ENCODE measurements at places on chromosomes 3 and 15.

DNA sequence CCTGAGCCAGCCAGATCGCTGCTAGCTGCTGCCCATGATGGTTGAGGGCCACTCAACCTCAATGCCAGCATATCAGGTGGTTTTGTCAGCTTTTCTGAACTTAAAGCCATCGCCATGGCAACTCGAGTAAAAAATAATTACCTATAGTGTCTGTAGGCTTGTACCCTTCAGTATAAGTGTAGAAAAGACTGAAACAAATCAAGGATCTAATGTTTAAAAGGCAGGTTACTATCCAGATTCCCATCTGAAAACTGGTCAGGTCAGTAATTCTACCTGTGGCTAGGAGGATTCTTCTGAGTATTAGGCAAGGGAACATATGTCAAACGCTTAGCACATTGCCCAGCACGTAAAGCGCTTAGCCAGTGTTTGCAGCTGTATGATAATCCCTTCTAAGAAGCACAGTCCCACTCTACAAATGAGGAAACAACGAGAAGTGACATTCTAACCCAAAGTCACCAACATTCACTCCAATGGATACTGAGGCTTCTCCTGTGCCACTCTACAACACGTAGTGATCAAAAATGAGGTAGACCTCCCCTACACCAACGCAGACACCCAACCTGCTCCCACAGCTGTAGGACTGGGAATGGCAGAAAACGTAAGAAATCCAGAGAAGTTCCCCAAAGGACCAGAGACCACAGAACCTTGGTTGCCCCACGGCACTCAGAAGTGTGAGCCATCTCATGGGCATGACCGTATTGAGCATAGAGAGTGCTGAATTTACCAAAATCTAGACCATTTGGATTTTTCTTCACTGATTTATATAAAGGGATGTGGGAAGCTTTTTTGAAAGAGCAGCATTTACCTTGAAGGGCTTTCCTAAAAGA lies 55.3 kb downstream of the SLTM start:
- DNase-seq = no peak

GRCh38 chr15:65054333-65055200 lies 9.4 kb downstream of the SLC51B start:
- DNase-seq = no peak

DNA sequence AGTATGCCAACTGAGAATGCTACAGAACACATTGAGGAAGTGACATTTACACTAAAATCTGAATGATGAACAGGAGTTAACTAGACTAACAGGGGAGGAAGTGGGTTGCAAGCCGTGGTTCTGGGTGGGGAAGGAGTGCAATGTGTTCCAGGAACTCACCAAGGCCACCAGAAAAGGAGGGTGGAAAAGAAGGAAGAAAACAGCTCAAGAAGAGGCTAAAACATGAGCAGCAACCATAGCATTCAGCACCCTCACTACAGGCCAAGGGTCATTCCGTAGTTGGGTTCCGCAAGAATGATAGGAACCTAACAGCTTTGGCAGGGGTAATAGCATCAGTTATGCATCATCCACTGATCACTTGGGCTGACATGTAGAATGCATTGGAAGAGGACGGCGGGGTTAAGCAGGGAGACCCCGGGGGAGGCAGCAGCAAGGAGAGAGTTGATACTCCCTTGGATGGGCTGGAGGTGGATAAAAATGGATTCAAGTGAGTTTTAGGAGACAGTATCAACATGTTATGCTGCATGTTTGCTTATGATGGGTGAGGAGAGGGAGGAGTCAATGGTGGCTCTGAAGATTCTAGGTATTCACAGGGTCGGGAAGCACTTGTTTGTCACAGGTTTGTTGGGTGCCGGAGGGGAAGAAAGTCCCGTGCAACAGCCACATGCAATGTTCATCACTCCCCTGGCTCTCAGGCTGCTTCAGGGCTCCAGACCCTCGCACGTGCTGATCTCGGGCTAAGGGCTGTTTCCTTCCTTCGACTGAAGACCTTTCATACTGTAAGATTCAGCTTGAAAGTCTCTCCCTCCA lies 53.2 kb downstream of the LIPC start:
- no peak for DNase-seq

- no peak for DNase-seq
Measured at GRCh38 chr15:99120050-99120777, 15.3 kb downstream of the SYNM start.

DNA sequence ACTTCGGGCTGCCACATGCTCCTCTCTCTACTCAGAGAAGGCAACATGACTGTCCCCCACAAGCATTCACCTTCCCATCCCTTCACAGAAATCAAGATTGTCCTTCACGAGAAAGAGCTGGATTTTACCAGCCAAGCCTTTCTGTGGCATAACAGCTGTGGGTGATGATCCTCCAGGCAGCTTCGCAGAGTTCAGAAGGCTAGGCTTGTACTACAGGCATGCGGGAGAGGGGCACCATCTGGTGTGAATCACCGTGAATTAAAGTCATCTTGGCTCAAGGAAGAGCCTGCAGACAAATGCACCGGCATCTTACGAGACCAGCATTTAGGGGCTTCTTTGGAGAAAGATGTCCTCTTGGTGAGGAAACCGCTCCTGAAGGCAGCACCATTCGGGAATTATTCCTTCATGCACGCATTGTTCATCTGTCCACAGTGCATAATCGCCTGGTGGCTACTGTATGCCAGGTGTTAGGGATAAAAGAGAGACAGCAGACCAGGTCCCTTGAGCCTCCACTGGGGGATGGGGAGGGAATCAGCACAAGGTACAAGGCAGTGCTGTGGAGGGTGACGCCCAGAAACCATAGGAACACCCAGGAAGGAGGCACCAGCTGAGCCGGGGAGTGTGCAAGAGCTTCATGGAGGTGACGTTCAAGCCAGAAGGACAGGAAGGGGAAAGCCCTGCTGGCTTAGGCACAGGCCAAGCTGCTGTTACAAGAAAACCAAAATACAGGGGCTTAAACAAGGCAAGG lies 108.6 kb downstream of the TMEM266 start:
- DNase-seq = no peak

- DNase-seq = no peak
Measured at GRCh38 chr15:66780172-66780972, 78.3 kb downstream of the SMAD6 start.

GRCh38 chr15:67832897-67833709 lies 6.7 kb downstream of the RNU6-1 start:
- DNase-seq = no peak

DNA sequence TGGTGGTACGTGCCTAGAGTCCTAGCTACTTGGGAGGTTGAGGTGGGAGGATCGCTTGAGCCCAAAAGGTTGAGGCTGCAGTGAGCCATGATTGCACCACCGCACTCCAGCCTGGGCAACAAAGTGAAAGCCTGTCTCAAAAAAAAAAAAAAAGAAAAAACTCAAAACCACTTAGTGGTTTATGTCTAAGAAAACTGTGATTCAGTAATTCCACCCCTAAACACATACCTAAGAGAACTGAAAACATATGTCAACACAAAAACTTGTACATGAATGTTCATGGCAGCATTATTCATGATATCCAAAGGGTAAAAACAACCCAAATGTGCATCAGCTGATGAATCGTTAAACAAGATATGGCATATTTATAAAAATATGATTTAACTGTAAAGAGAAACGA lies 14.3 kb downstream of the SPG21 start:
- DNase-seq = no peak

DNA sequence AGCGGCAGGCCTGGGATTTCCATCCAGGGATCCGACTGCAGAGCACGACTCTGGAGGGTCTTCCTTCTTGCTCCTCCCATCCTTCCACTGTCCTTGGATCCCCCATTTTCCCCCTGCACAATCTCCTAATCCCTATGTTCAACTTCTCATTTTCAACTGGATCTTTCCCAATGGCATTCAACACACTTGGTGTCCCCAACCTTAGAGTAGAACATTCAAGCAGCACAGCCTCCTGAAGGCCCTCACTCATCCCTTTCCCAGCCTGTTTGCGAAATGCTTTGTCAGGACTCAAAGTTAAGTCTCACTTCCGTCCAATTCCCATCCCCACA lies 32.3 kb downstream of the RPN1 start:
- DNase-seq = no peak

- no peak for DNase-seq
Measured at GRCh38 chr3:33488246-33488645, 48.0 kb upstream of the UBP1 start.

DNA sequence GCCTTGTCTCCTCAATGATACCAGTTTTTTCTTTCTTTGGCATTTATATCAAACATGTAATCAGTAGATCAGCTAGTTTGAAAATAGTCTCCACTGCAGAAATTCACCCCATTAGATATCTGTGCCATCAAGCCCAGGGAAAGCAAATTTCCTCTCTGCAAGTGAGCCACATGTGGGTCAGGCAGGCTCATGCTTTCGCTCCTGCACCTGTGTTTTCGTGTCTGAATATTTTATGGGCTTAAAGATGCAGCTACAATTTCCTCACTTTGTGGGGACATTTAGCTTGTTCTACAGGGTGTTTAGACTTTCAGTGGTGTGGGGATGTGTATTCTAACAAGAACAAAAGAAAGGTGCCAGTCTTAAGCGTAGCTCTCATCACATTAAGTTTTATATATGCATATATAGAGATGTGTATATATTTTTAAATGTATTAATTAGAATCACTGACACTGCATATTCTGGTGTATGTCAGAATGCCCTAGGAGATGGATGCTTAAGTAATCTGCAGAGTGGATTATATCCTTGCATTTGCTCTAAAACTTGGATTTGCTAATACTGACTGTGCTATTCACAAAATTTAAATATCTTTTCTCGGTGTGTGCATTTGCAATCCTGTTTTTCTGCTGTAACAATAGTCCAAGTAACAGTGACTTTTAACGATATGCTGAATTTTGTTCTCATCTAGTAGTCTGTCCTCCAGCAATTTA lies 372.6 kb downstream of the PTPRG start:
- DNase-seq = no peak

GRCh38 chr15:80259942-80260510 lies 8.0 kb upstream of the CTXND1 start:
- no peak for DNase-seq

DNA sequence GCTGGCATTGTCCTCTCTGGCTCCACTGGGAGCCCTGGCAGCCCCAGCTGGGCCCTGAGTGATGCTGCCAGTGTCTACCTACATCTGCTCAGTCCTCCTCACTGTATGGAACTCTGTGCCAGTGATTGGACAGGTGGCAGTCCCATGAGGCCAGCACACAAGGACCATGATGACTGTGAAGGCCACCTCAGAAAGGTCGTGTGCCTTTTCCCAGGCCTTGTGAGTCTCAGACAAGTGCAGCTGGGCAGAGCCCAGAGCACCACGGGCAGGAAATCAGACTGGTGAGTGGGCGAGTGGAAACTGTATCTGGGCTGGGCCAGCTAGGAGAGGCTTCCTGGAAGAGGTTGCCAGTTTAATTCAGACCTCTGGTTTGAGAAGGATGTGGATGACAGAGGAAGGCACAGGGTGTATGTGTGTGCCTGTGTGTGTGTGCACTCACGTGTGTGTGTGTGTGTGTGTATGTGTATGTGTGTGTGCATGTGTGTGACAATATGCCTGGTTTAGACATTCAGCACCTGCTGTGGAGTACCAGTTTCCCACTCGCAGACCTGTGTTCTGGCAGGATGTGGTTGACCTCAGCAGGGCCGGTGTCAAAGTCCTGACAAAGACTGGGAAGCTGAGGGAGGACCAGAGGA lies 7.0 kb downstream of the MAPKAPK3 start:
- DNase-seq = no peak

Data from stimulated activated CD8-positive, alpha-beta memory T cell treated with anti-CD3 and anti-CD28 coated beads, Interleukin-4, amount 100 ng/mL, for 1 hour (primary cell).